ENCODE measurements at places on chromosomes 13 and 19.

- DNase-seq, result no peak
These were observed 5.0 kb upstream of the MADCAM1 start for GRCh38 chr19:491146-491741.

GRCh38 chr19:1811942-1812425 lies at the start of gene ATP8B3:
ATP8B3 (minus strand) TSS chr19:1812276; CDS start chr19:1811736, 540 bp downstream.
- DNase-seq, result no peak

DNA sequence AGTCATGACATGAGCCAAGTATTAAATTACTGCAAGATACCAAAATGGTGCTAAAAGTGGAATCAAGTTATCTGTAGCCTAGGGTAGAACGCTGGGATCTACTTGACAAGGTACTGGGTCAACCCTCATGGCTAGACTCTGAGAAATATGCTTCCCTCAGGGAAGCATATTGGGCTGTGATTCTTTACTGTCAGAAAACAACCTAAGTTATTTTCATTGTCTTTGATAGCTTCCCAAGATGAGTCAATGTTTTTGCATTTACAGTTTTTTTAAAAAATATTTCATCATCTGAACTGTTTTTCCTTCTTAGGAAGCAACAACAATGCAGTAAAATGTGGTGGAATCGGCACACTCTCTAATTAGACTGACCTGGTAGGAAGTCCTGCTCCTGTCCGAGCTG lies 218.0 kb downstream of the RGCC start:
- DNase-seq, result no peak

DNA sequence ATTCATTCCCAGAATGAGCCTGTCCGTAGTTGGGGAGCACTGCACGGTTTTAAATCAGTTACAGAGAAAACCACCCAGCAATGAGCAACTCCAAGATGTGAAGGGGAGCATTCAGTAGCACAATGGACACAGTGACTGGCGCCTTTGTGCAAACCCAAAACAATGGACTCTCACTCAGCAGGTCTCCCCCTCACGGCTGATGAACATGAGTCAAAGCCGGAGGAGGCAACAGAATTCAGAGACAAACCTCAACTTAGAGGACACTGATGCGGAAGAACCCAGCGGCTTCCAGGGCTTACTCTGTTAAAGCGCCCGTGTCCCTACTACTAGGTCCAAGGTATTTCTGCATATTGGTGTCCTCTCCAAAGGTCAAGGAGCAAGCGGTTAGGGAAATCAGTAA lies 17.7 kb downstream of the PLEKHF1 start:
- DNase-seq, result no peak

DNA sequence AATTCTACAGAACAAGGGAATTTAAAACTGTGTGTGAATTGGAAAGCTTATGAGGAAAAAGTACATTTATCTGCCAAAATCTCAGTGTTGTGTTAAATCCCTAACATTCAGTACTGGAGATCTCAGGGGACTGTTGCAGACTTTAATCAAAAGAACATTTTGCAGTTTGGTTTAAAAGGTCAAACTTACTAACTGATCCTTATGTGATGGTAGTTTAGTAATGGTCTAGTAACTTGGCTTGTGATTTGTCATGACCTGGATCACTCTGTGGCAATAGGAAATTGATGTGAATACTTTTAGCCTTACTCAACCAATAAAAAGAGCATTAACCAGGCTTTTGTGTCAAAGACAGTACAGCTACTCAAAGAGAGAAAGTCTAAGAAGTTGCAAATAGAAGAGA lies 862.1 kb upstream of the MIR17HG start:
- DNase-seq, result no peak

GRCh38 chr13:110236431-110236830 lies 70.5 kb downstream of the COL4A1 start:
- DNase-seq, result no peak

GRCh38 chr19:41328842-41329225 lies 18.9 kb downstream of the CCDC97 start:
- DNase-seq, result no peak

- no peak for DNase-seq
These were observed 12.1 kb downstream of the MBNL2 start for GRCh38 chr13:97234236-97234635.

DNA sequence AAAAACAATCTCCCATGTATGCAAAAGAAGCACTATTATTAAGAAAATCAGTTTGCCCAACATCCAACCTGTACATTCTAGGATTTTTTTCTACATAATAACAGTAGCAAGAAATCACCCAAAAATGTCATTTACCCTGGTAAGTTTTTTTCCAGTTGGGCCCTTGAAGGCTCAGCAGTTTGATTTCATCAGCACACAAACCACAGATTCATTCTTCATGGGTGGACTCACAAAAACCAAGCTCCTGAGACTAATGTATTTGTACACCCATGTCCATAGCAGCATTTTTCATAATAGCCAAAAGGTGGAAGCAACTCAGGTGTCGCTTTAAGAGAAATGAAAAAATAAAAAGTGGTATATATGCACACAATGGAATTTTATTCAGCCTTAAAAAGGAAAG lies 210.1 kb downstream of the TBC1D4 start:
- DNase-seq, result no peak

DNA sequence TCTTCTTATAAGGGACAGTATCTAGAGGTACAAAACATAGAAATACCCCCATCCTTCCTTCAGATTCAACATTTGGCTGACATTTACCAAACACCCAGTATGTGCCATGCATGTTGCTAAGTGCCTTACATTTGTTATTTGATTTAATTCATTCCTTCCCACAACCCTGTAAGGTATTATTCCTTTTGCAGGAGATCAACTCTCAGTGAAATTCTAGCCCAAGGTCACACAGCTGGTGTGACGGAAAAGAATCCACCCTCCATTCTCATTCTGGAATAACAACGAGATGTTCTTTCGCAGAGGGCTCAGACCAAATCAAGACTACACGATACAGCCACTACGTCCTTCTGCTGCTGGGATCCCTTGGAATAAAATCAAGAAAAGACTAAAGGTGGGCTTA lies 67.8 kb downstream of the C13orf42 start:
- no peak for DNase-seq

- DNase-seq, result no peak
These were observed 20.2 kb upstream of the DGKH start for GRCh38 chr13:42028113-42028799.

DNA sequence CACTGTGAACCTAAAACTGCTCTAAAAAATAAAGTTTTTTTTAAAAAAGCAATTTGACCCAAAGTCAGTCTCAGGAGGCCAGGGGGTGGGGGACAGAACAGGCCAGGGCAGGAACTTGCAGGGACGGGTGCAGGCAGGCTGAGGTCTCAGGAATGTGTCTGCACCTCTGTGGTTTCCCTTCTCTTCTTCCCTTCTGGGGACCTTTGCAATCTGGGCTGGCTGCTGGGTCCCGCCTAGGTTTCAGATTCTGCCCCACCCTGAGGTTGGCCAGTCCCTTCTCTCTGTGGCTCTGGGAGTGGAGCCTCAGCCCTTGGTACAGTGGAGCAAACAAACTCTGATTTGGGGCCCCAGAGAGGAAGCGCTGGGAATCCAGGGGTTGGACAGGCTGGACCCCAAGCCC lies 5.3 kb upstream of the F2RL3 start:
- DNase-seq, result no peak

DNA sequence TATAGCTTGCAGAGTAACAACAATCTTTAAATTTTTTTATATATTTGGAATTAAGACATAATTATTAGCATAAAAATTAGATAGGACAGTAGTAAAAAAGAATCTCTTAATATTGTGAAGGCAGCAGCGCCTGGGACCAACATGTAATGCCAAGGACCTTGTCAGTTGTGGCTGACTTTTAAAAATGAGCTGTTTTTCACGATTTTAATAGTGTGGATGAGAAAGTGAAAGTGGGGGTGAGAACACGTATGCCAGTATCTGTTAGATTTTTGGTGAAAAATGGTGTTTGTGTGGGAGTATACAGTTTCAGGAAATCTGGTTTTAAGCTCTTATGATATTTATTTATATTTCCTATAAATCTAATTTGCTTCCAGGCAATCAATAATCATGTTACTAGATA lies 125.2 kb downstream of the LMO7 start:
- DNase-seq, result no peak

GRCh38 chr19:7554990-7555864 lies 19.7 kb downstream of the PNPLA6 start:
- DNase-seq, result no peak

DNA sequence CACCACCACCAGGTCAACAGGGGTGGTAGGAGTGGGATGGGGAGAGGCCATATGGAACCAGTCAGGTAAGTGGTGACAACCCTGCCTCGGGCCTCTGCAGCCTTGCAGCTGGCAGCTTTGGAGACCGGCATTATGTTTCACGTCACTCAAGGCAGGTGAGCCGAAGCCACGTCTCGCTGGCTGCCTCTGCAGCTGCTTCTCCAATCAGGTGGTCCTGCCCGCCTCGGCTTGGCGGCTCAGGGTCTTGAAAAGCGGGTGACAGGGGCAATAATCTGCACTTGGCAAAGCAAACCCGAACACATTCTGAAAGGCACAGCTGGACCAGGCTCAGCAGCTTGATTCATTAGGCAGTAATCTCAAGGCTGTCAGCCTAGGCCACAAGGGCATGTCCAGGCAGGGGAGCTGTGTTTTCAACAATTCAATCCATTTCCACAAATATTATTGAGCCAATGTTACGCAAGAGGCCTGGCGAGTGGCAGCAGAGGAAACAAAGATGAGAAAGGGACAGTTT lies 77.4 kb upstream of the PCDH8 start:
- DNase-seq, result no peak

DNA sequence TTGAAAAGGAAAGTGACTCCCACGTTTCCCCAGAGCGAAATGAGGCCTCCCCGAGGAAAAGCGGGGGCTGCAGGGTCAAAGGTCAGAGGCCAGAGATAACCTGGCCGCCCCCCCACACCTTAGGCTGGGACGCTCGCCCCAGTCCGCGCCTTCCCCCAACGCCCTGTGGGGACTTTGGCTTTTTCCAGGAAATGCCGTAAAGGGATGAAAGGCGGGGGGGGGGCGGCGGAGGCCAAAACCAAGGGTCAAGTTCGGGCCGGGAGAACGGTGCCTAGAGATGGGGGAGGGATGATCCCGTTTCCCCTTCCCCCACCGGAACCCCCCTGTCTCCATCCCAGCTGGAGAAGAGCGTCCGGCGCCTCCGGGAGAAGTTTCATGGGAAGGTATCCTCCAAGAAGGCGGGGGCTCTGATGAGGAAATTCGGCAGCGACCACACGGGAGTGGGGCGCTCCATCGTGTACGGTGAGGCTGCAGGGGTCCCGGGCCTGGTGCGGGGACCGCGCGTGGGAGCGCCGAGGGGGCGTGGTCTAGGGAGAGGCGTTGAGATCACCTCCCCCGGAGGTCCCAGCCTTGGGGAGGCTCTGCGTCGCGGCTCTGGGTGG lies 575 bp downstream of the SHFL start:
- no peak for DNase-seq

GRCh38 chr19:33705090-33705847 lies 83.5 kb downstream of the CHST8 start:
- no peak for DNase-seq

- DNase-seq, result no peak
These were observed 27.3 kb downstream of the LRFN3 start for GRCh38 chr19:35963514-35963913.

DNA sequence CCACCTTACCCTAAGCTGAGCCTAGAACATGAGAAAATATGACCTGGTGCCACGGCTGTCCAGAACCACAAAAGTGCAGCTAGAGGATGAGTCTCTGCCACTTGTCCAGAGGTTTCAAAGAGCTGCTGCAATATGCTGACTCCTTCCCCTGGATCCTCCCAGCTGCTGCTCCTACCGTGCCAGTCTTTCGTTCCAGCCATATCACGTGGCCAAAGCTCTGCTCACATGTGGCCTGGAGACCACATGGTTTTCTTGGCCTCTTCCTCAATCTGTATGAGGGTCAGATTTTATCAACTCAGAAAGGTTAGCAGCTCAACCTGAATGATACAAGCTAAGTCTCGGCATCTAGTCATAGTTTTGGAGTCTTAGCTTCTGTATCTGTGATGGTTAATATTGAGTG lies 3.2 kb upstream of the SACS start:
- DNase-seq, result no peak

- DNase-seq, result no peak
These were observed 10.6 kb upstream of the NFIX start for GRCh38 chr19:12984683-12985048.

DNA sequence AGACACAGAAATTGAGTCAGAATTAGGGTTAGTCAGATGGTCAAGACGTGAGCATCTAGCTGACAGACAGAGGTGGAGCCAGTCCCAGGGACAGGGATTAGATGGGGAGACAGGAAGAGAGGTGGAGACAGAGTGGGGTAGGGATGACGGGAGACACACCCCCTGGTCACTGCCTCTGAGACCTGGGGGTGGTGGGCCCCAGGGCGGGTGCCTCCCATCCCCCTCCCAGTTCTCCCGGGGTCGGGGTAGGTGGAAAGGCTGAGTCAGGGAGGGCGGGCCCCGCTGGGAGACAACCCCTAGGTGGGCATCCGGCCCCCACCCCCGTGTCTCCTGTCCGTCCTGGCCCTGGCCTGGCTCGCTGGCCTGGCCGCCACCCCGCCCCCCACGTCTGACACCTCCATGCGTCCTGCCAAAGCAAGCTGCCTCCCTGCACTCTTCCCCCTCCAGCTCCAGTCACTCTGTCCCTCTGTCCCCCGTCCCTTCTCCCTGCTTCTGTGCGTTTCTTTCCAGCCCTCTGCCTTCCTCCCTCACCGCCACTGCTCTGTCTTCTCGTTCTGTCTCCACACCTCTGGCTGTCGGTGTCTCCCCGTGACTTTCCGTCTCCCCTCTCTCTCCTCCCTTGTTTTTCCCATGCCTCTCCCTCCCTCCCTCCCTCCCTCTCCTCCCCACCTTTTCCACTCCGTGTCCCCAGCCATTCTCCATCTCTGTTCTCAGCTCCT lies 15.1 kb downstream of the CCDC97 start:
- DNase-seq, result no peak

GRCh38 chr13:75341028-75341427 lies 140.9 kb downstream of the TBC1D4 start:
- DNase-seq, result no peak

DNA sequence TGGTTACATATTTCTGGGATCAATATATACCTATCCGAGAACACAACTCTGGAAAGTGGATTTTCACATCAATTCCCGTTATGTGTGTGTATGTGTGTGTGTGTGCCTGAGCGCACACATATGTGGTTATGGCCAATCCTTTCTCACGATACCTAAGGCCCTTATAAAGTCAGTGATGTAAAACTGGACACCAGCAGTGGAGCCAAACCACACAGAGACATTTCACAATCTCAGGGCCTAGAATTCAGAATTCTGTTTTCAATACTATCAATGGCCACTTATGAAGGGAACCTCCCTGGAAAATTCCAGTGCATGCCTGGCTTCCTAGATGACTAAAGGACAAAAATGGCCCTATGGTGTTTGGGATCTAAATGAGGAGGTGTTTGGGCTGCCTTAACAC lies 187.3 kb upstream of the UBL3 start:
- DNase-seq, result no peak

GRCh38 chr19:14366529-14366928 lies 14.7 kb upstream of the ADGRE5 start:
- no peak for DNase-seq

- no peak for DNase-seq
These were observed 1069.5 kb downstream of the DIAPH3 start for GRCh38 chr13:59094181-59094580.

DNA sequence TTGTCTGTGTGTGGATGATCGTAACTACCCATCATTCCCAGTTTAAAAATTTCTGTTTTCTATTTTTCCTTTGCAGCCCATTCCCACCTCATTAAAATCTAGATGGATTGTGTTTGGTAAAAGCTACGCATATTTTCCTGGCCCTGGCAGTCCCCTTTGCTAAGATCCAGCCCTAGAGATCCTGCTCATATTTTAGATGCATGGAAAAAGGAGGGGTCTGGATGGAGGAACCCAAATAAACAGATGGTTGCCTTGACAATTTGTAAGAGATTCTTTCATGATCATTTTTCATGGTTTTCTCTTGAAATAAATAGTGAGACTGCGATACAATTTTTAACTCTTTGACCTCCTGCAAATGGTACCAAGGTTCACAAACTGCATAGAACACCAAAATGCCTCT lies 174.4 kb downstream of the SLC7A1 start:
- no peak for DNase-seq

All from amniotic stem cell (primary cell).